ENCODE measurements at places on chromosomes 1 and 21.

DNA sequence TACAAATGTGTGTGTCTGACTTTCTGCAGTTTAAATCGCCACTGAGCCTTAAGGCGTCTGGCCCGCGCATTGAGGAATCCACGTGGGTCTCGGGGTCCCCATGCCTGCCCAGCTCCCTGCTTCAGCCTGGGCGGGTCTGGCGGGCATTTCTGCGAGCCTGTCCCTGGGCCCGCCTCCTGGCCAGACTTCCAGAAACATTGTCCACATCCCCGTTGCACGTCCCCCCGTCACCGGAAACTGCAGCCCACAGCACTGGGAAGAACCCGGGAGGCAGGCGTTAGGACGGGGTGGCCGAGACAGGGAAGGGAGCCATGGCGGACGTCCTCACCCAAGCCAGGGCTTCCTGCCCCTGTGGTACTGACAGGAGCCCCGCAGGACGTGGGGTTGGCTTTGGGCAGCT, 113.1 kb upstream of the COL6A1 start:
- DNase-seq: no peak

- DNase-seq: no peak
Measured at GRCh38 chr1:43367026-43367903, 546 bp downstream of the ELOVL1 start.

- peak; percentile 79 for DNase-seq
Measured at GRCh38 chr1:220748089-220748934, at the start of gene MTARC2. Gene MTARC2 (plus strand): TSS chr1:220748322. CDS start chr1:220748532, 210 bp downstream.

DNA sequence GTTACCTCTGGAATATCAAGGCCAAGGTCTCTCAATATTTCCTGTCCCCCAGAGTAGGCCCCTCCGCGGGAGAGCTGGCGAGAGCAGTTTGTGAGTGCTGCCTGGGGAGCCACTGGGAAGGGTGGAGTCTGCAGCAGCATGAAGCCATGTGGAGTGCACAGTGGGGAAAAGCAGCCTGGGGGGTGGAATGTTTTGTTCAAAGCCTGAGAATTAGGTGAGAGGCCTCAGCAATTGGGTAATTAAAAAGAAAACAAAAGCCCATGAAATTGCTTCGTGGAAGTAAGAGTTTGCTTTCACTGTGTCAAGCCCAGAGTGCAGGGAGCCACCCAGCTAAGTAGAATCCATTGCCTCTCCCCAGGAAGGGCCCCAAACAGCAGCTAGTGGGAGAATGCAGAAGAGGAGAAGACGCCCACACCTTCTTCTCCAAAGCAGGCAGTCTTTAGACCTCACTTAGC, 30.2 kb upstream of the DISC1 start:
- no peak for DNase-seq

GRCh38 chr1:53071167-53071865, 9.3 kb downstream of the PODN start:
- DNase-seq: no peak

- DNase-seq: no peak
Measured at GRCh38 chr1:47703156-47703825, 265.4 kb downstream of the FOXD2 start.

DNA sequence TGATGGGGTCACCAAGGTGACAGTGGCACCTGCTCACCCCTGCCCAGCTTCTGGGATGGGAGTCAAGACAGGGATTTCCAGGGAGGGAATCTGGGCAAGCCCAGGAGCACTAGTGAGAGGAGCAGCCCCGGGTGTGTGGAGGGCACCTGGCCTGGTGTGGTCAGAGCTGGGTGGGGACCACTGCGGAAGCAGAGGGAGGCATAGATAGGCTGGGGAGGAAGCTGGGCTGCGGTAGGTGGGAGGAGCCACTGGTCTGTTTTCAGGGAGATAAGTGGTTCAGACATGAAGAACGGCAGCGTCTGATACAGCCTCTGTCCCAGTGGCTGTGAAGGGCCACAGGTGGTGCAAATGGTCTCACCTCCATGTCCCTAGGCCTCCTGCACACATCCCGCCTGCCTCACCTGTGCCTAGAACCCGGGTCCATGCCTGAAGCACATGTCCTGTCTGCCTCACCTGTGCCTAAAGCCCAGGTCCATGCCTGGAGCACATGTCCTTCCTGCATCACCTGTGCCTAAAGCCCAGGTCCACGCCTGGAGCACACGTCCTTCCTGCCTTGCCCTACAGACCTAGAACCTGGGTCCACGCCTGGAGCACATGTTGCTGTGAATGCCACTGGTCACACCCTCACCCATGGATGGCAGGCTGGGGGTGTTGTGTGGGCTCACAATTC, 325.9 kb upstream of the AJAP1 start:
- DNase-seq: no peak

GRCh38 chr1:153533689-153534201, 2.0 kb downstream of the S100A6 start:
- no peak for DNase-seq

DNA sequence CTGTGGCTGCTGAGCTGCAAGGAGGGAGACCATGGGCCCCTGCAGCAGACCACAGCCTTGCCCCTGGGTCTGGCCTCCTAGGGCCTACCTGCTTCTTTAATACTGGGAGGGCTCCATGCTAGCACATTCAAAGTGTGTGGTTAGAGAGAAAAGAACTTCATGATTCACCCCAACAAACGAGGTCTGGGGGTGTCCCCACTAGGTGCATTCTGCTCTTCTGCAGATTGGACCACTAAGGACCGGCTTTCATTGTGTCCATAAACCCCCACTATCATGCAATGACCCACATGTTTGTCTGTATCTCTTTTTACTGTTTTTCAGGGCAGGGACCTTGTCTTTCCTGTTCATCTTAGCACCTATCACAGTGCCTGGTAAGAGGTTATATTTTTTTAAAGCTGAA, 185.4 kb downstream of the OMA1 start:
- DNase-seq: no peak

DNA sequence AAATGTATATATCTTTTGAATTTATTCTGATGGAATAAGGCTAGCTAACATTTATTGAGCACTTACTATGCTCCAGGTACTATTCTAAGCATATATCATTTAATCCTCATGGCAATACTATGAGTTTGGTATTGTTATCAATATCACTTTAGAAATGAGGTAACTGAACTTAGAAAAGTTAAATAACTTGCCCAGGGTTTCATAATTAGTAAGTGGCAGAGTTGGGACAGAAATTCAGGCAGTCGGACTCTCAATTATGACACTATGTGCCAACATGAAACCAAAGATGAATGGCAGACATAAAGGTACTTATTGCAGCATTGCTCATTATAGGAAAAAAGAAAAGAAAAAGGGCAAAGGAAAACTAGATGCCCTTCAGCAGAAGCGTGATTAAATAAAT, 48.2 kb downstream of the RAB3GAP2 start:
- no peak for DNase-seq

DNA sequence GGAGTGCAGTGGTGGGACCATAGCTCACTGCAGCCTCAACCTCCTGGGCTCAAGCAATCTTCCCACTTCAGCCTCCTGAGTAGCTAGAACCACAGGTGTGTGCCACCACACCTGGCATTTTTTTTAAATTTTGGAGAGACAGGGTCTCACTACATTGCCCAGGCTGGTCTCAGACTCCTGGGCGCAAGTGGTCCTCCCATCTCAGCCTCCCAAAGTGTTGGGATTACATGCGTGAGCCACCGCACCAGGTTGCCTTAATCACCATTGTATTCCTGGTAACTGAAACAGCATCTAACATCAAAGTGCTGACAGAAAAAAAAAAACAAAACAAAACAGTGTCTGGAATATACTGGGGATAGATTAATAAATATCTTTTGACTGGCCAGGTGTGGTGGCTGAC, 18.2 kb downstream of the RPL5 start:
- no peak for DNase-seq

DNA sequence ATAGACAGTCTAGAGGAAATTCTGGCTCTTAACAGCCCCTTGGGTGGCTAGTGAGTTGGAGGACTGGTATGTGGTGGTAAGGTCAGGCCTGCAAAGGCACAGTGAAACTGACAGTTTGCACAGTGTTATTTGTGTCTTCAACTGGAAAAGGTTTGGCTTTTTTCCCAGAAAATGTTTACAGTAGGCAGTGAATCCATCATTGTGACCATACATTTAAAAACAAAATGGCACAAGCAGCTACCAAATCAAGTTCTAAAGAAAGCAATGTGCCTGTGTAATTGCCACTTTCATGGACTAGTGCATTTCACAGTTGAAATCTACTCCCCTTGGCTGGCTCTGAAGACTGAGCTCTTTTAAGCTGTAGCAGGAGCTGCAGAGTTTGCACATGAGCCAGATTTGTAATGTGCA, 24.8 kb downstream of the ATPAF1 start:
- DNase-seq: peak; percentile 91

DNA sequence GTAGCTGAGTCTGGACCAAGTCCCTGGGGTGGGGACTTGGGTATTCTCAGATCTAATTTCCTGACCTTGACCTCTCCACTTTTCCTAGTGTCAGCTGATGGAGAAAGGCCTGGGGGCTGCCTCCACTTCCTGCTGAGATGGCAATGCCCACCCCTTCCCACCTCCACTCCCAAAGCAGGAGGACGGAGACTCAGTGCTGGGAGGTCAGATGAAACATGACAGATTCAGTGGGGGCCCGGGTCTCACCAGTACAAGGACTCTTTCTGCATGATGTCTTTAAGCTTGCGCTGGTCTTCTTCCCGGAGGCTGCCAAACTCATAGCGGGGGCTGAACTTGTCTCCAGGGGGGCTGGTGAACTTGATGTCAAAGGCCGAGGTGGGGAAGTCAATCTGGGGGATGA, 35.6 kb upstream of the PPP1R15B start:
- no peak for DNase-seq

DNA sequence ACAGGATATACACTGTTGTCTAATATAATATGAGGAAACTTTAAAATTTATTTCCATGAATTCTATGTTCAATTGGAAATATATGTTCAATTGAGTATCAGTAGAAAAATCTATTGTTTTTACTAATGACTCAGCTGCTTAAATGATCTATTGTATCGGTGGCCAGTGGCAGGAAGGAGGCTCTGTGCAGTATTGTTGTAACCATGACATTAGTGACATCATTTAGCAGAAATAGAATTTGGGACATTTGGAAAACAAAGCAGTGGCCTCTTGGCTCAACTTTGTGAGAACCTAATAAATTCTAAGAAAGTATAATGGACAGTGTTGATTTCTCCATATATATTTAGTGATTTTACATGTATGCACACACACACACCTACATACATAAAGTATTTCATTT, 257.4 kb downstream of the PDE4B start:
- no peak for DNase-seq

- DNase-seq: no peak
Measured at GRCh38 chr21:44344541-44345183, 5.5 kb upstream of the CFAP410 start.

DNA sequence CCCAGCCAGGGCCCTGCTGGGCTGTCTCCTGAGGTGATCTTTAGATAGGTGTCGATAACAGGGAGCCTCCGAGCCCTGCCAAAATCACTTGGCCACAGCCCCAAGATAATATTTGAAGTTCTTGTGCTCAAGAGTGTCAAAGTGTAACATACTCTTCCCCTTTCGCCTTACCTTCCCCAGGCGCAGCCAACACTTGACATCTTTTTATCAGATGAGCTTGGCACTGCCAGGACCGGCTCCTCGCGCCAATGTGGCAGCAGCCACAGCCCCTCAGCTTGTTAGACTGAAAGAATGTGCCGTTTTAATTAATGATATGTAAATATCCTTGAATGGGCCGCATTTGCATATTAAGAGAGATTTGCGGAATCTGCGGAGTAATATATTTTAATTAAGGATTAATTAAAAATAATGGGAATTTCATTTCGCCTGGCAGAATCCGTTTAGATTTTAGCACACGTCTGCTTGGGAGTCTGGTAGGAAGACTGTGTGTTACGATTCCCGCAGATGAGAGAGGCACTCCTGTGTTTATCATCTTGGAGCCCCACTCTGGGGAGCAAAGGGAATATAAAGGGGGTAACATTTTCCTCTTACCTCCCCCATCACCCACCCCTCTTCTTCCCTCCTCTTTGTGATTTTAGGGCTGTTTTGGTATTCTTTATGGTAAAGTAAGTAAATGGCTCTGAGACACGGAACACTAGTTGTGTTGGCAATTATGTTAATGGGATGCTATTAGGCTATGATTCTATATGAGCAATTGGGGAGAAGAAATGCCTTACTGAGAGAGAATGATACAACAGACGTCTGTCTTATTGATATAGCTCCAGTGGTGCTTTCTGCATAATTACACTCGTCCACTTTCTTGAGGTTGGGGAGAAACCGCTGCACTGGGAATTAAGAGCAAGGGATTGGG, 109.8 kb downstream of the PBX1 start:
- DNase-seq: no peak

GRCh38 chr1:194447636-194448035, 1261.2 kb upstream of the B3GALT2 start:
- DNase-seq: no peak

GRCh38 chr1:185843297-185843869, 109.2 kb downstream of the HMCN1 start:
- no peak for DNase-seq

GRCh38 chr1:156961709-156962108, 41.3 kb downstream of the LRRC71 start:
- DNase-seq: no peak

DNA sequence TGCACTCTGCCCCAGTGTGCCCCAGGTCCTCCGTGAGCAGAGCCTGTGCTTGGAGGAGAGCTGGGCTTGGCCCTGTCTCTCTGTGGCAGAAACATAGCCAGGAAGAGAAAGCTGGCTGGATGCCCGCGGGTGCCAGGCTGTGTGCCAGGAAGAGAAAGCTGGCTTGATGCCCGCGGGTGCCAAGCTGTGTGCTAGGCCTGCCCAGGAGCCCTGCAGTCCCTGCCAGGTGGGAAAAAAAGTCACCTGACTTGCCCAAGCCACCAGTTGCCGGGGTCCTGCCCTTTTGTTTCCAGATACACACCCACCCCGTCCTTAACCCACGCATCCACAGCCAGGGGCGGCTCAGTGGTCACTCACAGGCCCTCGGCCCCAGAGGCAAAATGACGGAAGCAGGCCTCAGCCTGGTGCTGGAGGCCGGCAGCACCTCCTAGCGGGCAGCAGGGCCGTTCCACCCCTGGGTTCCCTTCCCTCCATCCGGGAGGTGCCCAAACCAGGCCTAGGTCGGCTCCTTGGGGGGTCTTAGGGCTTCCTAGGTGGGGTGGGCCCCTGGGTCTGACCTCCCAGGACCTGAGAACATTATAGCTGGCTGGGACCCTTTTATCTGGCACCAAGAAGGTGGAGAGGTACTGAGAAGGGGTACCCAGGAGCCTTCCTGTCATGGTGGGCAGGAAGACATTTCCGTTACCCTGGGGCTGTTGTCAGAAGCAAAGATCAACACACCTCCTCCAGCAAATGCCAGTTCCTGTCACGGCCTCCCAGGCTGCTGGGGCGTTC, 9.1 kb downstream of the ITGB2 start:
- peak; percentile 40 for DNase-seq

DNA sequence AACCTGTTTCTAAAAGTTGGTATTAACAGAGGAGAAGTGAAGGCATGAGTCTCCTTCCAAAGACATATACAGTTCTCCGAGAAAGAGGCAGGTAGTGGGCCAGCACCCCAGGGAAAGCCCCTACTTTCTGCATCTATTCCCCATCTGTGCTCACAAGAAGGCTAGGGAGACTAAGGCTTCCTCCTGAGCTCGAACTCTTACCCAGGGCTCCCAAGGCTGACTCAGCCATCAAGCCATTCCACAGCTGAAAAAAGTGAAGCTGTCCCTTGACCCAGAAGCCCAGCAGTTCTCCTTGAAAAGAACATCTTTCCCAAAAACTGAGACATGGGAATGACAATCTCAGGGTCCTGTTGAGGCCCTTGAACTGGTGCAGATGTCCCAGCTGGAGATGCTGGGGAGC, 1.9 kb upstream of the PADI3 start:
- no peak for DNase-seq

- DNase-seq: no peak
Measured at GRCh38 chr1:226332947-226333346, 24.0 kb upstream of the LIN9 start.

All from NCI-H774 (cell line).